ENCODE measurements at places on chromosomes 16 and 17. TPM values are rescaled to one million over a fixed set of nuclear protein-coding genes. Genes with fewer than 3 reads are reported as not detected.

GRCh38 chr17:1606352-1606985 lies 22.2 kb downstream of the SLC43A2 start:
- no peak for DNase-seq

GRCh38 chr16:14193316-14193871 lies 122.3 kb downstream of the MRTFB start:
- DNase-seq, result no peak

GRCh38 chr17:21214777-21215541 lies 998 bp upstream of the TMEM11 start:
- no peak for DNase-seq

- DNase-seq, result no peak
These were observed 6.6 kb downstream of the COA3 start for GRCh38 chr17:42791948-42792347.

- DNase-seq, result no peak
These were observed 7.0 kb upstream of the CBFA2T3 start for GRCh38 chr16:88983771-88984687.

GRCh38 chr17:182050-182751 lies 751 bp upstream of the DOC2B start:
- DNase-seq, result no peak

GRCh38 chr17:73282629-73283028 lies 20.9 kb upstream of the CPSF4L start:
- no peak for DNase-seq

The HLF gene
- total RNA-seq, result 36.7 TPM
